ENCODE measurements at places on chromosomes 3 and 15.

GRCh38 chr15:36370731-36371112 lies 208.7 kb upstream of the CDIN1 start:
- DNase-seq: no peak

GRCh38 chr3:115062009-115062408 lies 85.1 kb downstream of the ZBTB20 start:
- no peak for DNase-seq

DNA sequence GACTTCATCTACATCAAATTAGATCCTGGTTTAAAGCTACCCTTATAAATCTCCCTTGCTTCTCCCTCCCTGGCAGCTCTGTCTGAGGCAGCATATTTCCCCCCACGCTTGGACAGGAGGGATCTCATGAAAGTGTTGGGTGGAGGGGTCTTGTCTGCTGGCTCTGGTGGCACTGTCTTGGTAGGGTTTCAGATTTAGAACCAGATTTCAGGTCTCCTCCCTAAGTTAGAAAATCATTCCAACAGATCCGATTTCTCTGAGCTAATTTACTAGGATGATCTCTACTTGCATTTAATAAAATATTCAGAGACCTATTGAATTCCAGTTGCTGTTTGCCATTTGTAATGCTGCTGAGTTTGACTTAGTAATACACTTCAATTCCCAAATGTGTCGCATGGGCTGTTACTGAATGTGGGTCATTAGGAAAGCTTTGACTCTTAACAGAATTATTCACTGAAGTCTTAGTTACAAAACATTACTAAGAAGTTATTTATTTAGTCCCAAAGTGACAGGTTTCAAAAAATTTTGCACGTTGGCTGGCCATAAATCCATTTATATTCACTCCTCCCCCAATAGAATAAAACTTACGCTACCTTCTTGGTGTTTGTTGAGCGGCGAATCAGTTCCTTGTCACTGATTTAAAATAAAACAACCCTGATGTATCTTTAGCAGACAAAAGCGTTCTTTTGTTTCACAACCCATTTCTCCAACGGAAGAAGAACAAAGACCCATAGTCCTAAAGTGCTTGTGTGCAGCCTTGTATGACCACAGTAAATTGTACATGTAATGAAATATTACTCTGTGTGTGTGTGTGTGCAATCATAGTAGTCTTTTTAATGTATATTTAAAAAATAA lies 84.5 kb downstream of the TRAK1 start:
- no peak for DNase-seq

- DNase-seq: no peak
These were observed 17.3 kb downstream of the IDH2 start for GRCh38 chr15:90084876-90085423.

DNA sequence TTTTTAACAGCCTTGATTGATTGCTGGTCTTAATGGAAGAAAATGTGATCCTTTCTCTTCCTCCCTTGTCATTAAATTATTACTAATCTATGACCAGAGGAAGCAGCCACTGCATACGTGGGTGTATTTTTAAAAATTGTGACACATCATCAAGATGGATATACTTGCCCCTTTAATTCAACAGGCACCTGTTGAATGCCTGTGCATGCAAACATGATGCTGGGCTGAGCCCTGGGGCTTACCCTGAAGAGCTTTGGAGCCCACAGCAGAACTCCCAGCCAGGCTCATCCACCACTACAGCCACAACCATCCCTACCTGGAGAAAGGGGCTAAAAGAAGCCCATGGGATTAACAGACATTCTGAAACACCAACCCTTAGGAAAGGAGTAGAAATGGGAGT lies 297.2 kb upstream of the CTDSPL start:
- no peak for DNase-seq

DNA sequence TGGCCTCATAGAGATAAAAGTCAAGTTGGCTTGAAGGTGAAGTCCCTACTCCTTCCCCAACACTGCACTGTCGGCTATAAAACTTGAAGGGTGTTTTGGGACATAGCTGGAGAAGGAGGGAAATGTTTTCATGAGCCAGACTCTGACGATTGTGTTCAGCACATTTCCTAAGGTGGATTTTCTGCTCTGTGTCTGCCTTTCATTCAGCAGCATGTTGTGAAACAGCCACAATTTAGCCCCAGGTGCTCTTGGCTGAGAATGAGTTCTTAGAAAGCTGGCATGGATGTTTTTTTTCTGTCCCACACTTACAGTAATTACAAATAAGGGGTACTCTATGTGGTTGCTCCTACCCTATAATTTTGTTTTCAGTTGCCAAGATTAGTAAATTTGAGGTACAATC lies 492.4 kb downstream of the MCTP2 start:
- no peak for DNase-seq

DNA sequence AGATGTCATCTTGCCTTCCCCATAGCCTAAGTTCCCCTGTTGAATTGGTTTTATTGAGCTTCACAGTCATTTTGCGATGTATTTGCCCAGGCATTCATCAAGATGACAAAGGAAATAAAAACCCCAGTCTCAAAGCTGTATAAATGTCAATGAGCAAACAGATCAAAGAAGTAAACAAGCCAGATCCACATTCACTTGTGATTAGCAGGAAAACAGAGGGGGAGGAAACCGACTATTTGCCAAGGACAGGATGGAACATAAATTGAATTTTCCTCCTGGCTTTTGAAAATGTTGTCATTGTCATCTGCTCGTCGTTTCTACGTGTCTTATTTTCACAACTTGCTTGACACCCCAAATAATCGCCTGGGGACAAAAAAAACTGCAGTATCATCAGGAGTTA lies 83.5 kb downstream of the SV2B start:
- DNase-seq: no peak

- DNase-seq: peak; percentile 64
These were observed 56.6 kb upstream of the POMGNT2 start for GRCh38 chr3:43162230-43163084.

DNA sequence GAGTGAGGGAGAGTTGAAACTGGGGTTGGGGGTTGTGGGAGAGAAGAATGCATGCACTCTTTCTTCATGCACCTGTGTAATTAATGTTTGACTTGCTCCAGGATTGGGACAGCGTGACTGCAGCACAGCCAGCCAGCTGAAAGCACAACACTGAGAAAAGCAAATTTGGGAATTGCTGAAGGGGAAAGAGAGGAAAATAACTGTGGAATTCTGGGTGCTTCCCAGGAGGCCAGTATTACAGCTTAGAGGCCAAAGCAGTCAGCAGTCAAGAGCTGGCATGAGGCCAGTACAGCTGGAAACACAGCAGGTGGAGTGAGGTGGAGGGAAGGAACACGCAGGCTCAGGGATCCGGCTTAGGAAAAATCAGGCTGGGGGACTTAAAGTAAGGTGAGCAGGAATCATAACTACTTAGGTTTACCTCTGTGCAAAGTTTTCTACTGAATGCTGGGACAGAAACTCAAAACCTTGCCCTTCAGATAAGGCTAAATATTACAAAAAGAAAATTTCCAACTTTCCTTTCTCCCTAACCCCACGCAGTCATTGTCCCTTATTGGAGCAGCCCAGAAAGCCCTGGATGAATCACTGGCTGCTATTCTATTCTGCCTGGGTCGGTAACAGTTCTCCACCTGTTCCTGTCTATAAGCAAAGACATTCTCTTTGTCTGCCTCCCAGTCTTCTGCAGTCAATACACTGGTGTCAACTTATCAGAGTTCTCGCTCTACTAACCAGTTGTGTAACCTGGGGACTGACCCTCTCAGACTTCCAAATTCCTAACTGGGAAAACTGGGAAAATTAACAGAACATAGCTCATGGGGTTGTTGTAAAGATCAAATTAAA lies 167.2 kb downstream of the MAGI1 start:
- no peak for DNase-seq

All from hematopoietic multipotent progenitor cell (in vitro differentiated cells).